ENCODE measurements at places on chromosomes 6 and 20.

DNA sequence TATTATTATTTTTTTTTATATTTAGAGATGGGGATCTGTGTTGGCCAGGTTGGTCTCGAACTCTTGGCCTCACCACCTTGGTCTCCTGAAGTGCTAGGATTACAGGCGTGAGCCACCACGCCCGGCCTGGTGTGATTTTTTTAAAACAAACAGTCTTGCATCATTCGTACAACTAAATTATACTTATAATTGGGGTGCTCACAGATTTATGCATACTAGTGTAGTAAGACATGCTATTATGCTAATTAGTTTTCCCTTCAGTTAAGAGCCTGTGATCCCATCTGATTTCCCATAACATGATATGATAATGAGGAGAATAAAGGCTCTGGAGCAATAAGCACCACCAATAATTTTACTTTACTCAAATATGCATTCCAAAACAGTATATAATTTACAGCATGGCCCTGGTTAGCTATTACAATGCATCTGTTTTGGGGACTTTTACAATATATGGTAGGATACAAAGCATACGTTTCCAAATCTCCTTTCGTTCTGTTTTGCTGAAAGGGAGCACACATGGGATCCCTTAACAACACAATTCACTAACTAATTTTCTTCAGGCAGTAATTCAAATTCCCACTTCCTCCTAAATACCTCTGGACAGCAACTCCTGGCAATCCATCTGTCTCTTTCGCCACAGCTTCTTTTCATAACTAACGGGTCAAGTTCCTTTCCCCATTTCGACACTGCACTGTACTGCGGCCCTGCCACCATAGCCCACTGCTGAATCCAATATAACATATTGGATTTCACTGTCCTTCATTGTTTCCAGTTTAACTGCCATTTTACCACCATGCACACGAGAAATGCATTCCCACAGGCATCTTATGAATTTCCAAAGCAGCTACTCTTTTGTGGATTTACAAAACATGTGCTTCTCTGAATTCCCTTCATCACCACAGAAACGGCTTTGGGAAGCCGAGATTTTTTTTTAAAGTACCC, 1.7 kb downstream of the NUDT3 start:
- peak; percentile 78 for DNase-seq

DNA sequence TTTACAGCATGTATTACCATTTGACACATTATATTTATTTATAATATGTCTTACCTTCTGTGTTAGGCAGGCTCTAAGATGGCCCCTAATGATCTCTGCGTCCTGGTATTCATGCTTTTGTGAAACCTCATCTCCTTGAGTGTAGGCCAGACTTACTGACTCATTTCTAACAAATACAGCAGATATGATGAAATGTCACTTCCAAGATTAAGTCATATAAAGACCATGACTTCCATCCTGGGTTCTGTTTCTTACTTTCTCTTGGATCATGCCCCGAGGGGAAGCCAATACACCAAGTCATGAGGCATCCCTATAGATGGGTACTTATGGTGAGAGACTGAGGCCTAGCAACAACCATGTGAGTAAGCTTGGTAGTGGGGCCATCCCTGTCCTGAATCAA, 30.2 kb downstream of the ZHX3 start:
- peak; percentile 79 for DNase-seq

GRCh38 chr20:32805721-32806120, 14.0 kb upstream of the MAPRE1 start:
- no peak for DNase-seq

GRCh38 chr6:118218156-118218555, 311.1 kb downstream of the SLC35F1 start:
- no peak for DNase-seq

GRCh38 chr20:4369798-4370124, 351.9 kb upstream of the PRND start:
- no peak for DNase-seq

DNA sequence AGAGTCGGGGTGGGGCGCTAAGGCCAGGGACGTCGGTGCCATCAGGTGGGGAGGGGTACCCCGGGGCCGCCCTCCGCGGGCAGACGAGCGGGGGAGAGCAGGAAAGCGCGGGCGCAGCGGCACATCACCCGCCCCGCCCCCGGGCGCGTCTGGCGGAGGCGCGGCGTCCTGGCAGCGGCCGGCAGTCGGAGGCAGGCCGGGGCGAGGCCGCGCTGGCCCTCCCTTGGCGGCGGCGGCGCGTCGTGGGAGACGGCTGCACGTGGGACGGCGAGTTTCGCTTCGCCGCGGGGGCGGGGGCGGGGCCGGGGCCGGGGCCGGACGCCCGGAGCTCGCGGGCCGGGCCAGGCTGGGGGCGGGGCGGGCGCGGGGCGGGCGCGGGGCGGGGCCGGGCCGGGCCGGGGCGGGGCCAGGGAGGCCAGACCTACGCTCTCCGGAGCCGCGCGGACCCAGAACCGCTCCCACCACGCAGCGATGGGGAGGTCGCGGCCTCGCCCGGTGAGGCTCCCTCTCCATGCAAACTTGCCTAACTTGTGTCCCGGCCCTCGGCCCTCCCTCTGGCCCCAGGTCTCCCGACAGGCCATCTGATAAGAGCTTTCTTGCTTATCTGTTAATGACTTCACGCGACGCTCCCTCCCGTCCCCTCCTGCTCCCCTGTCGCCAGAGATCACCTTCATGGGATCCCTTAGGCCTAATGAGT, 12.5 kb downstream of the ITPR3 start:
- DNase-seq, result peak; percentile 21

GRCh38 chr20:10662661-10663458, 10.9 kb downstream of the JAG1 start:
- no peak for DNase-seq

GRCh38 chr6:87378947-87379346, 28.8 kb upstream of the CFAP206 start:
- no peak for DNase-seq

GRCh38 chr20:2365091-2365490, 15.6 kb upstream of the TGM6 start:
- DNase-seq, result no peak

DNA sequence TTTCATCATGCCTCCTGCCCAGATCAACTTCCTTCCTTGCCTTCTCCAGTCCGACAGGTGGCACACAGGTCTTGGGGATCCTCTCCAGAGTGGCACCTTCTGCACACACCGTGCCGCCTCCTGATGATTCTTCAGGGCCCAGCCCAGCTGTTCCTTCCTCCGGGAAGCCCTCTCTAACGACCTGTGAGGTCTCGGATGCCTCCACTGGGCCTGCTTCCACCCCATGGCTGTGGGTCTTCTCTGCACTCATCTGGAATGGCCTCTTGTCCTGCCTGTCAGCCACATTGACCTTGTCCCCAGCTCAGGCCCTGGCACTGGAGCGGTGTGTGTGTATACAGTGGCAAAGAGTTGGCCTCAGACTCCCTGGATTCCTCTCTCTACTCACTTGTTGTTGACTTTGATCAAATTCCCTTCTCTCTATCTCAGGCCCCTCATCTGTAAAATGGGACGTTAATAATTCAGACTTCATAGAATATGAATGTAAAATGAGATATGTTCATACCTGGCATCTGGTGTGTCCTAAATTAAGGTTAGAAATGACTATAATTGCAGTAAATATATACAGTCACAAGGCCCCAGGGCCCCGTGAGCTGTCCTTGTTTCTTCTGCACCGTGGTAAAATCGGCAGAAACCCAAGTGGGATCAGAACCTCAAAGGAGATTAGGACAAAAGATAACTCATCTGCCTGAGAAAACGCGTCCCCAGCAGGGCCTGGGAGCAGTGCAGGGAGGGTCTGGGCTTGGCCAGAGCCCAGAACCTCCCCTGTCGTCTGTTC, 1.5 kb downstream of the FAM210B start:
- DNase-seq, result no peak

DNA sequence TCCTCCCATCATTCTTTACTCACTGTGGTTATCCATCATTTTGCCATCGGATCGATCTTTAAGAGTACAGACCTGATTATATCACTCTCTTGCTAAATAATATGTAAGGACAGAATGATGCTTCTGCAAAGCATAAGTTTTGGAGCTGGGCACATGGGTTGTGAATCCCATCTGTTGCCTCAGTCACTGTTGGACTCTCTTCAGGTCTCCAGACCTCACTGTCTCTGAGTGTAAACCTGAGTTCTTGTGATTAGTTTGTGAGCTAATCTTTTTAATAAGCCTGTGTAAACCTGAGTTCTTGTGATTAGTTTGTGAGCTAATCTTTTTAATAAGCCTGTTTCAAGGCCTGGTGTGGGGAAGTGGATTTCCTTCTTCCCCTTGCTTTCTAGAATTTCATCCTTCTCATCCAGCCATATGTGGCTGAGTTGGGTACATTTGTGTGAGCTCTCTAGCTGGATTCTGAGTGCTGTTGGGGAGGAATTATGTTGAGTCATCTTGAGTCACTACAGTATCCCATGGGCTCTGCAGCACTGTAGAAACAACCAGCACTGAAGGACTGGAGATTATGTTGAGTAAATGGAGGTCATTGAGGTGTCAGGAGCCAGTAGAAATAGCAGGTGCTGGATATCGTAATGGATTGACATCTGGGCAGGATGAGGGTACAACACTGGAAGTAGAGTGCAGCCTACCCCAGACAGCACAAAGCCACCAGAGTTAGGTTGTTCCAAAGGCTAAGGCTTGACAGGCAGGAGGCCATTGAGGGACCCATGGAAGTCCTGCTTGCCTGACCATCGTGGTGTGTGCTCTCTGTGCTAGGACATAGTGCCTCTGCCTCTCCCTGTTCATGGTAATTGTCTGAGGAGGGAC, 52.4 kb downstream of the SCAND1 start:
- DNase-seq, result peak; percentile 88

GRCh38 chr6:30657454-30657853, 10.5 kb downstream of the C6orf136 start:
- DNase-seq, result no peak

DNA sequence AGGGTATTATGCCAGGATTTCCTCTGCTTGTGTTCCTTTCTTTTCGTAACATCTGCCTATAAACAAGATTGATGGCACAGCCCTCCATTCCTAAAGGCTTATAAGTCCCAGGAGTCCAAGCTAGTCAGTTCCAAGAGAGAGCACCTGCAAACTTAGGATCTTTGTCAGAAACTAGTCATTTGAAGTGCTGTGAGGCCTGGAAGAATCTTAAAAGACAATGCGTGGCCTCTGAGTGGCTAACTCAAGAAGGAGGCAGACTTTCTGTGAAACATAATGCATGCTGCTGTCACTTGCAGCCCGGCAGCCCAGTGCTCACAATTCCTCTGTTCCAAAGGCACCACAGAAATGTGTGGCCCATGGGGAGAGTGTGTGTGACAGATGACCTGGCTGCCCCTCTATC, 135.0 kb upstream of the SUPT3H start:
- no peak for DNase-seq

DNA sequence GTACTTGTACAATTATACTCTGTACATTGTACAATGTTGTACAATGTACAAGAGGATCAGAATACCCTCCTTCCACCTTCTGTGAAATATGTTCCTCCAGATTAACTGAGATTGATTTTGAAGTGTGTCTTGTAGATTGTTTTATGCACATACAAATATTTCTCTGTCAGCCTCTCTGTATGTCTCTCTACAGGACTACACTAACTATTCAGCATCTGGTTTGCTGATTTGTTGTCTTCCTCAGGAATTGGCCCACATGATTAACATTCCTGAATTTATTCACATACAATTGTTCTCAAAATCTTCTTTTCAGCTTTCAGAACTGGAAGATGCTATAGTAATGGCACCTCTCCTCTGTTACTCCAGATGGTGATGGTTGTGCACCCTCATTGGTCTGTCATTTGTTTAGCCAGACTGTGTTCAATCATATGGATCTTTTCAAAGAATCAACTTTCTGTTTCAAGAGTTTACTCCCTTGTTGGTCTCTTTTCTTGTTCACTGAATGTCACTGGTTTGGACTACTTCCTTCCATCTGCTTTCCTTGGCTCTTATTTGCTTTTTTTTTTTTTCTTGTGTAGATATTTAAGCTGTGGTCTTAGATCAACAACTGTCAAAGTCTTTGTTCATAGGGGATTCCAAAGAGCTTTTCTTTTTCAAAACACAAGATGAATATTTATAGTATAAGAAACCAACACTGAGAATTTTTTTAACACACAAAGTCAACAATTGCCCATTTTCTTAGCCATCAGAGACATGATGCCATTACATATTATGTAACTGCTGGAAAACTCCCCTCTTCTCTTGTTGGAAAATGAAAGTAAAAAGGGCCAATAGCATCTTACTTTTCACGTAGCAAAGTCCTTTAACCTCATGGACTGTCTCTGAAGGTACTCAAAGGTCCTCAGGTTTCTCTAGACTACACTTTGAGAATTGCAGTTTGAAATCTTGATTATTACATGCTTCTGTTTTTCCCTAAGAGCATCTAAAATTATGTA, 67.9 kb downstream of the LPA start:
- no peak for DNase-seq

GRCh38 chr6:16512544-16513290, 248.5 kb downstream of the ATXN1 start:
- DNase-seq, result no peak

GRCh38 chr20:50850721-50851286, 55.9 kb downstream of the BCAS4 start:
- no peak for DNase-seq

- no peak for DNase-seq
These were observed 81.1 kb downstream of the PRDM1 start for GRCh38 chr6:106167096-106167814.

- no peak for DNase-seq
These were observed 88.0 kb upstream of the TULP1 start for GRCh38 chr6:35600659-35601125.

- peak; percentile 41 for DNase-seq
These were observed 4.1 kb downstream of the ADAM33 start for GRCh38 chr20:3677733-3678132.

DNA sequence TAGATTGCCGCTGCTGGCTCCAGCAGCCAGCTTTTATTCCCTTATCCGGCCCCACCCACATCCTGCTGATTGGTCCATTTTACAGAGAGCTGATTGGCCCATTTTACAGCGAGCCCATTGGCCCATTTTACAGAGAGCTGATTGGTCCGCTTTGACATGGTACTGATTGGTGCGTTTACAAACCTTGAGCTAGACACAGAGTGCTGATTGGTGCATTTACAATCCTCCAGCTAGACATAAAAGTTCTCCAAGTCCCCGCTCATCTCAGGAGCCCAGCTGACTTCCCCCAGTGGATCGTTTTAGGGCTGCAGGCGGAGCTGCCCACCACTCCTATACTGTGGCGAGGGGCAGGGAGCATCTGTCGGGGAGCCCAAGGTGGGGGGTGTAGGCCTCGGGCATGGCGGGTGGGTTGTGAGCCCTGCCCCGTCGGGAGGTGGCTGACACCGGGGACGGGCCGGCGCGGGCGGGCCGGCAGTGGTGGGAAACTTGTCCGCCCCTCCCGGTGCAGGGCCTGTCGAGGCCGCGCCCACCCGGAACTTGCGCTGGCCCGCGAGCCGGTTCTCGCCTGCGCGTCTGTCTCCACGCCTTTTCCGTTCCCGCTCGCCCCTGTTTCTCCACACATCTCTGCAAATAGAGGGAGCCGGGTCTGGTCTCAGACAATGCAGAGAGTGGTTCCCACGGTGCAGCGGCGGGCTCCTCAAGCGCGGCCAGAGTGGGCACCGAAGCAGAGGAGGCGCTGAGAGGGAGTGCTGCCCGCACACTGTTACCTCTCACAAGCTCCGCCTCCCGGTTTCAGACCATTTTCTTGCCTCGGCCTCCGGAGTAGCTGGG, 86.1 kb upstream of the STMND1 start:
- no peak for DNase-seq

Data from fibroblast of skin of right quadriceps (primary cell).